ENCODE measurements at places on chromosomes 16 and 17.

DNA sequence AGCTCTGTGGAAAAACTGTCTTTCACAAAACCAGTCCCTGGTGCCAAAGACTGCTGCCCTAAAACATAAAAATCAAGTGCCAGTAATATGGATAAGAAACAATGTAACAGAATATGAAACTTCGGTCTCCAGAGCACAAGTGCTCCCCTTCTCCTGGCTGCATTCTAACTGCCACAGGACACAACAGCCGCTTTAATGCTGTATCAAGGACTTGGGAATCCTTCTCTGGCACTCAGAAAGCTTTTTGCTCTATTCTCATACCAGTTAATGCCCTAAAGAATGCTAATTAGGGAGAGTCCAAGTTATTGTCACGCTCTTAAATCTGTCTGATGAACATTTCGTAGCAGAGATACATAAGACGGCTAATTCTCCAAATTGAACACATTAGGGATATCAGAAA, 90.9 kb downstream of the PARN start:
- no peak for DNase-seq

DNA sequence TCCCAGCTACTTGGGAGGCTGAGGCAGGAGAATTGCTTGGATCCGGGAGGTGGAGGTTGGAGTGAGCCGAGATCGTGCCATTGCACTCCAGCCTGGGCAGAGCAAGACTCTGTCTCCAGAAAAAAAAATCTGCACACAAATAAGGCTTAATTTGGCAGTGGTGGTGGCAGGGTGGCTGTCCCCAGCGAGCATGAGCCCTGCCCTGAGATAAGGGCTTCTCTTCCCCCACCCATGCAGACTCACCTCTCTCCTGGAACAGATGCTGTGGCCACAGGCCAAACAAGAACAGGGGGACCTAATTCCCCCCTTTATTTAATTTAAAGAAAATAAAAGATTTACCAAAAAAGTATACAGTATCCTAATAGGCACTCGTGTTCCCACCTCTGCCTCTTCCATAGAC, 157.2 kb downstream of the RAB11FIP4 start:
- DNase-seq = no peak

DNA sequence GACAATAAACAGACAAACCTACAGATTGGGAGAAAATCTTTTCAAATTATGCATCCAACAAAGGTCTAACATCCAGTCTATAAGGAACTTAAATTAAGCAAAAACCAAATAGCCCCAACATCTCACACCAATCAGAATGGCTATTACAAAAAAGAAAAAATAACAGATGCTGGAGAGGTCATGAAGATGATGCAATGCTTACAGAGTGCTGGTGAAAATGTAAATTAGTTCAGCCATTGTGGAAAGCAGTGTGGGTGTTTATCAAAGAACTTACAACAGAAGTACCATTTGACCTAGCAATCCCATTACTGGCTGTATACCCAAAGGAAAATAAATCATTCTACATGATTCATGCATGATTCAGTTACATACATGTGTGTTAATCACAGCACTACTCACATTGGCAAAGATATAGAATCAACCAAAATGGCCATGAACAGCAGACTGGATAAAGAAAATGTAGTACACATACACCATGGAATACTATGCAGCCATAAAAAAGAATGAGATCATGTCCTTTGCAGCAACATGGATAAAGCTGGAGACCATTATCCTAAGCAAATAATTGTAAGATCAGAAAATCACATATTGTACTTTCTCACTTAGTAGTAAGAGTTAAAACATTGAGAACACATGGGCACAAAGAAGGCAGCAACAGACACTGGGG, 223.9 kb upstream of the WSB1 start:
- no peak for DNase-seq

DNA sequence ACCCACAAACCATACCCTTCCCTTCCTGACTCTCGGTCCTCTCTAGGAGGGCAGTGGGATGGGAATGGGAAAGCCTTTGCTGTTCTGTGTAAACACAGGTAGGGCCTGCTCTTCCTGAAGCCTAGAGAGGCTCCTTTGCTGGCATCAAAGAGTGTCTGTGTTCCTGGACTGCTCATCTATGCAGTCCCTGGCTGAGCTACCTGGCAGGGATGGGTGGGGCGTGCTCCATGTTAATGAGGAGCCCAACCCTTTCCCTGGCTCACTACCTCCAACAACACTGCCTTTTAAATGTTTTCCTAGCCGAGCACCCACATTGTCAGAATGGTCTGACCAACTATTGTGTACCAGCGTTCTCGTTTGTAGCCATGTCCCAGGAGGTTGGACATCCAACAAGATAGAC, 26.6 kb upstream of the NAGLU start:
- DNase-seq = no peak

DNA sequence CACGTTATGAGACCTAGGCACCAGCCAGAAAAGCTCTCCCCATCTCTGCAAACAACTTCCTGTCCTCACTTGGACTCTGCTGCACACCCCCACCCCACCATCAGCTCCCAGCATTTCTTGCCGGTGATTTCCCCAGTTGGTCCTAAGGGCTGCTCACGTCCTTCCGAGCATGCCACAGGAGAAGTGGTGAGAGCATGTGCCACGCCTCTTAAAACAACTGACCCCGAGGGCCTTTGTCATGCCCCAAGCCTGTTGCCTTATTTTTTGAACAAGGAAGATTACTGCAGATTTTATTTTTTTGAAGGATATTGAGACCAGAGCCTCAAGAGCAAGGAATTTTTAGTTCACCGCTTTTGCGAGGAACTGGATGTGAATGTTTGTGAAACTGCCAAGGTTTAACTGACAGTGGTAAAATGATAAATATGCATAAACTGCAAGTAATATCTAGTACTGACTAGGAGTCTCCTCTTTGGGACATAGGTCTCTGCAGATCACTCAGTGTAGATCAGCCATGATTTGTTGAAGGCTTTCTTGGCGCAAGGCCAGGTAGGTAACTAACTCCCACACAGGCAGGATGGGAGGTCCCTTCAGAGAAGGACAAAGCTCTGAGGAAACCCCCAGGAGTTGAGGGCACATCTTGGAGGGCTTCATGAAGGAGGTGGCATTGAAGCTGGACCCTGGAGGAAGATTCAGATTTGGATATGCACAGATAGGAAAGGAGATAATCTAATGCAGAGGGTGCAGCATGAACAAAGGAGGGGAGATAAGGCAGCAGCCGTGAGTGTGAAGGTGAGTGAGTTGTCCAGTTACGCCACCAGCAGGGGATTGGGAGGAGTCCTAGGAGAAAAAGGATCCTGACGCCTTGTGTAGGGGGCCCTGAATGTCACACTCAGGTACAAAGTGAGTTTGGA, 44.7 kb downstream of the TMEM132E start:
- DNase-seq = no peak

GRCh38 chr16:66039793-66040192, 326.7 kb upstream of the CDH5 start:
- DNase-seq = no peak

- DNase-seq = no peak
Observed at GRCh38 chr16:10312784-10313724, 72.8 kb upstream of the ATF7IP2 start.

DNA sequence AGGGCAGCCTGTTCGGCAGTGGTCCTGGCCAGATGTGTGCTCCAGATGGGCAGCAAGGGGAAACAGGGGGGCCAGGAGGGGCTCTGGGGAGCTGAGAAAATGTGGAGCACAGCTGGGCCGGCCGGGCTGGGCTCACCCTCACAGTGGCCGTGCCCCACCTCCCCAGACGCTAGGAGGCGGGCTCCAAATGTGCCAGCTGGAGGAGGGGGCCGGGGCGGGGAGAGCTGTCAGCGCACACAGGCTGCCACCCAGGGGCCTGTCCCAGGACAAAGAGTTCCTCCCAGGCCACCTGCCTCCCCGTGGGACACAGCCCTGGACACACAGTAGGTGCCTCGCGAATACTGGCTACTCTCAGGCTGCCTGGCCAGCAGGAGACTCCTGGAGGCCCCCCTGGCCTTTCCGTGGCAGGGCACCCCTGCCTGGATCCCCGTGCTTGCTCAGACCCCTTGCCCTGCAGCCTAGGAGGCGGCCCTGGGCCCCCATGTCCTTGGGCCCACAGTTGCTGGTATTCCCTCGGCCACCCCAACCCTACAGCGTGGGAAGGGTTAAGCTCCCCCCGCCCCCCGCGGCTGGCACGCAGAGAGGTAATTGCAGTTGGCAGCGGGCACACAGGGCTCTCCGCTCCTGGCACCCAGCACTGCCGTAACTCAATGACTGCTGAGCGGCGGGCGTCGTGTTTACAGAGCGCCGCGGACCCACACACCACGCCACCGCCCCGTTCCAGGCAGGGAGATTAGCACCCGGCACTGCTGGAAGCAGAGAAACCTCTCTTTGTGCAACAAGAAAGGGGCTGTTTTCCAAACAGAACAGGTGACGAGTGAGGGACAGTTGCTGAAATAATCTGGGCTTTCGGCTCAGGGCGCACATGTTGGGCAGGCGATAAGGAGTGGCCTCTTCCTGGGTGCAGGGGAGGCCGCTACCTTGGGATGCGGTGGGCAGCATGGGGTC, 32.2 kb downstream of the BAHCC1 start:
- no peak for DNase-seq

DNA sequence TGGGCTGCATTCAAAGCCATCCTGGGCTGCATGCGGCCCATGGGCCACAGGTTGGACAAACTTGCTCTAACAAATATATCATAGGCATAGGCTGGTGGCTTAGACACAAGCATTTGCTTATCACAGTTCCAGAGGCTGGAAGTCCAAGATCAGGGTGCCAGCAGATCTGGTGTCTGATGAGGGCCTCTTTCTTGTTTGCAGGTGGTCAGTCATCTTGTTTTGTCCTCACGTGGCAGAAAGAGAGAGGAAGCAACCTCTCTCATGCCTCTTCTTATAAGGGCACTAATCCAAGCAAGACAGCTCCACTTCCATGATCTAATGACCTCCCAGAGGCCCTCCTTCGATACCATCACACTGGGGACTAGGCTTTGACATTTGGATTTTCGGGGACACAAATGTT, 238.7 kb upstream of the TNRC6C start:
- DNase-seq = no peak

- DNase-seq = peak; percentile 92
Observed at GRCh38 chr17:38601539-38602351, 4.0 kb downstream of the SRCIN1 start.

GRCh38 chr17:75365009-75365930, 40.2 kb downstream of the GRB2 start:
- no peak for DNase-seq

DNA sequence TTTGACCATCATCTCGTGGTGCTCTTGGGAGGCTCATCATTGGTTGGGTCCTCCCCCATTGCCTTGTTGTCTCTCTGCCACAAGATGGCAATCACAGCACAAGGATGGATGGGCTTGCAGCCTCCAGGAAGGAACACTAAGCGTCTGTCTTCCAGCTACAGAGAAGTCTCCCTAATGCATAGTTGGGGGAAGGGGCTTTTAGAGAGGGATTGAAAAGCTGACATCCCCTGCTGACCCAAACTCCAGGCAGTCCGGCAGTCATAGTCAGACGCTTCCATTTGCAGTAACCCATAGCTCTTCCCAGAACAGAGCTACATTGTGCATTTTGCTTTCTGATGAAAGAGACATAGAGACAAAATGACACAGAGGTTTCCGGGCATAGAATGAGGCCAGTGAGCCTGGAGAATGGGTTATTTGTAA, 111.4 kb downstream of the UTP18 start:
- DNase-seq = peak; percentile 71

DNA sequence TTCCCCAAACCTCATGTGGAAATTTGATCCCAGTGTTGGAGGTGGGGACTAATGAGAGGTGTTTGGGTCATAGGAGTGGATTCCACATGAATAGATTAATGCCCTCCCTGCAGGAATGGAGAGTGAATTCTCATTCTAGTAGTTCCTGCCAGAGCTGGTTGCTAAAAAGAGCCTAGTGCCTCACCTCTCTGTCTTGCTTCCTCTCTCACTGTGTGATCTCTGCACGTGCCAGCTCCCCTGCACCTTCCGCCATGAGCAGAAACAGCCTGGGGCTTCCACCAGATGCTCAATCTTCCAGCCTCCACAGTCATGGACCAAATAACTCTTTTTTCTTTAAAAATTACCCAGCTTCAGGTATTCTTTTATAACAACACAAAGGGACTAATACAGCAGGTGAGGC, 72.9 kb upstream of the CLEC3A start:
- DNase-seq = no peak

DNA sequence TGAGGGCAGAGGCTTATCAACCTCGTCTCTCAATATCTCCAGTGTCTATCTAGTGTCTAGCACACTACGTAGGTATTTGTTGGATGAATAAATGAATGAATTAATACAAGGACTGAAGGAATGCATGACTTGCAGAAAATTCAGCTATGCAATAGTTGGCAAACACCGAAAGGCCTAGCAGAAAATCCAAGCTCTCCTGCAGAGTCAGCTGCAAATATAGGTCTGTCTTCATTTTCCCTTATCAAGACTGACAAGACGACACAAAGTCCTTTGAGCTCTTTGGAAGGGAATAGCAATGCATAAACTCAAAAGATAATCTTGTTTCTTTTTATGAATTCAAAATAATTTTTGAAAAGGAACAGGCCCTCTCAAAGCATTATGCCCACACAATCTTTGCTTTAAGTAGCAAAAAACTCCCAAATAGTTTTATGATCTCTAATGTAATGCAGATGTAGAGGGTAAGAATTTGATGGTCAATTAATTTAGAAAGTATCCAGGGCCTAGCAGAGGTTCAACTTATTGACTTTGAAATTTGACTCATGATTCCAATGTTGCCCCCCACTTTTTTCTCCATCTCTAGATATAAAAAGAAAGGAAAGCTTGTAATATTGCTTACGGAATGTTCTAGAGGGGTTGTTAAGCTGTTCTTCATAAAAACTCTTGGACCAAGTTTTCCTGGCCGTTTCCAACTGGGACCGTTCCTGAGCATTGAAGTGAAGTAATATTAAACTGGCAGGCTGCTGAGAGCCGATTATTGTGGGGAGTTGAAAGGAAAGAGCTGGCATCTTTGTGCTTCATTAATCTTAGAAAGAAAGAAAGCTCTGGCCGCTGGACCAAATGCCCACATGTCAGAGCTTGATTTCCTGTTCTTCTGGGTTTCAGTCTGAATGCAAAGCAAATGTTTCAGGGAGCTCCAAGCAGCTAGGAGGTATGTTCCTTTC, 227.3 kb downstream of the HS3ST3A1 start:
- no peak for DNase-seq

GRCh38 chr17:3960764-3961163, 3.5 kb downstream of the ATP2A3 start:
- no peak for DNase-seq

DNA sequence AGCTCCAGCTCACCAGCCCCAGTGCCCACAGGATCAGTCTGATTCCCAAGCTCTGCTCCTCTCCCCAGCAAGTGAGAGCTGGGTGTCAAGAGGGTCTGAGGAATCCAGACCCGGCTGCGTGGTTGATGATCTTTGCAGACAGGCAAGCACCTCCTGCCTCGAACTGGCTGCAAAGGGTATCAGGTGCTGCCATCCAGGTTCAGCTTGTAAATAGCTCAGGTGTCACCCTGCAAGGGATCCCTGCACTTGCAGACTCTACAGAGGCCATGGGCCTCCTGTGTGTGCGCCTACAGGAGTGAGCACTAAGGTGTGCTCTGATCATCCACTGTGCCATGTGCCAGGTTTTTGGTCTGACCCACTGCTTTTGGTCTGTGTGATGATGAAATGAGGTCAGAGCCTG, 16.2 kb downstream of the DEXI start:
- DNase-seq = no peak

All from NCI-H2227 treated with DMSO at 0.1 percent for 48 hours (cell line).